ENCODE measurements at places on chromosomes 2 and 18.

- no peak for DNase-seq
Observed at GRCh38 chr2:71813807-71814470, 333.7 kb downstream of the CYP26B1 start.

GRCh38 chr2:98455494-98455976, 10.9 kb downstream of the INPP4A start:
- no peak for DNase-seq

GRCh38 chr18:22865354-22866116, 67.6 kb upstream of the RBBP8 start:
- no peak for DNase-seq

GRCh38 chr2:212832211-212833195, 293.9 kb upstream of the ERBB4 start:
- DNase-seq: no peak

- DNase-seq: no peak
Observed at GRCh38 chr2:231927566-231927890, 1.3 kb upstream of the NPPC start.

- DNase-seq: no peak
Observed at GRCh38 chr2:176280156-176280555, 10.9 kb downstream of the MTX2 start.

DNA sequence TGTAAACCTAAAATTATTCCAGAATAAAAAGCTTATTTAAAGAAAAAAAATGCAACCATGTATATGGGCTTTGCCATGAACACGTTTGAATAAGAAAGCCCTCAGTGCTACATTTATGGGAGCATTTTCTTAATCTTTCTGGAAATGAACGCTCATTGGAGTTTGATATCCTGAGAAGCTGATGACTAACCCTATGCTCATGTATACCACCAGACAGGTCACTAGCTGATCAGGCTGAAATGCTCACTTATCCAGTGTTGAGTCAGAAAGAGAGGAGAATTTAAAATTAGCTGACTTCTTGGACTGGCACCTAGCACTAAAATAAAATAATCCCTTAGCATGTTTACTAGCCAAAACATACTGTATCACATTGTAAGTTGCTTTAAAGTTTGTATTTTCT, 254.9 kb upstream of the SIX3 start:
- peak; percentile 63 for DNase-seq

GRCh38 chr2:12612671-12613070, 104.1 kb upstream of the TRIB2 start:
- no peak for DNase-seq

DNA sequence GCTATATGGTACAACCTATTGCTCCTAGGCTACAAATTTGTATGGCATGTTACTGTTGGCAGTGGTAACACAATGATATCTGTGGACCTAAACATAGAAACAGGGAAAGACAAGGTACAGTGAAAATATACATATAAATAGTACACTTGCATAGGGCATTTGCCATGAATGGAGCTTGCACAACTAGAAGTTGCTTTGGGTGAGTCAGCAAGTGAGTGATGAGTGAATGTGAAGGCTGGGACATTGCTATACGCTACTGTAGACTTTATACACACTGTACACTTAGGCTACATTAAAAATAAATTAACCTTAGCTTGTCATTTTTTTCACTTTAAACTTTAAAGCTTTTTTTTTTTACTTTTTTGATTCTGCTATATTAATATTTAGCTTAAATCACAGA, 500.0 kb upstream of the SETBP1 start:
- DNase-seq: peak; percentile 70
